Activated T-cell treated with anti-CD3 and anti-CD28 coated beads, Interleukin-2, amount 50 U/mL, for 48 hours (primary cell): ENCODE measurements at places on chromosomes 4 and X.

DNA sequence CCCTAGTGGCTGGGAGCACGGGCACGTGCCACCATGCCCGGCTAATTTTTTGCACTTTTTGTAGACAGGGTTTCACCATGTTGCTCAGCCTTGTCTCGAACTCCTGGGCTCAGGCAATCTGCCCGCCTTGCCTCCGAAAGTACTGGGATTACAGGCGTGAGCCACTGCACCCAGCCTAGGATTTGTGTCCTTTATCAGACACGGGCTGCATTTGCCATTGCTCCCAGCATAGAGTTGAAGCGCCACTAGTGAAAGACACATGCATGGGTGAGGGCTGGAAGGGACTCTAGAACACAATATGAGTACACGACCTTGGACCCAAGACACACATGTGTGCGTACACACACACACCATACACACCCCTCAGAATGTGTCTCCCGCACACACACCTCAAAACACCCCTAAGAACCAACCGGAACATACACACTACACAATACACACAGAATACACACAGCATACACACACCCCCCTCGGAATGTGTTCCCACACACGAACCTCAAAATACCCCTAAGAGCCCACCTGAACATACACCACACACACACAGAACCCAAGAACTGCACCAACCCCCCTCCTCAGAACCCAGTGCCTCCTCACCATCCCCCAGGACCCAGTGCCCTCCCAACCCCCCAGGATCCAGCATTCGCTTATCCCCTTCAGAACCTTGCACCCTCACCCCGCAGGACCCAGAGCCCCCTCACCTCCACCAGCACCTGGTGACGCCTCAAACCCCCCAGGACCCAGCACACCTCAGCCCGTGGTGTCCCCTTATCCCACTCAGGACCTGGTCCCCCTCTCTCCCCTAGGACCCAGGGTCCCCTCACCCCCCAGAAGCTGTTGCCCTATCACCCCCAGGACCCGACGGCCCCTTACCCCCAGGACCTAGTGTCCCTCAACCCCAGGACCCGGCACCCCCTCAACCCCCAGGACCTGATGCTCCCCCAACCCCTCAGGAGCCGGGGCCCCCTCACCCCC, 1.0 kb downstream of the TNIP2 start:
- DNase-seq: no peak

DNA sequence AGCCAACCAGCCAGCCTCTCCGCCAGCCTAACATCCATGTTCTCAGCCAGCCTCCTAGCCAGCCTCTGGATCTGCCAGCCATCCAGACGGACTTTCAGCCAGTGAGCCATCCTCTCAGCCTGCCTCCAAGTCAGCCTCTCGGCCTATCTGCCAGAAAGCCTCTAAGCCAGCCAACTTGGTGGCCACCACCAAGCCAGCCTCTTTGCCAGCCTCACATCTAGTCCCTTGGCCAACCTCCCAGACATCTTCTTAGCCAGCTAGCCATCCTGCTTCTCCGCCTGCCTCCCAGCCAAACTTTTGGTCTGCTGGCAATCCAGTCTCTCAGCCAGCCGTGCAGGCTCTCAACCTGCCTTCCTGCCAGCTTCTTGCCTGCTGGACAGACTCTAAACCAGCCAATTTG, 16.4 kb upstream of the ARAP2 start:
- no peak for DNase-seq

DNA sequence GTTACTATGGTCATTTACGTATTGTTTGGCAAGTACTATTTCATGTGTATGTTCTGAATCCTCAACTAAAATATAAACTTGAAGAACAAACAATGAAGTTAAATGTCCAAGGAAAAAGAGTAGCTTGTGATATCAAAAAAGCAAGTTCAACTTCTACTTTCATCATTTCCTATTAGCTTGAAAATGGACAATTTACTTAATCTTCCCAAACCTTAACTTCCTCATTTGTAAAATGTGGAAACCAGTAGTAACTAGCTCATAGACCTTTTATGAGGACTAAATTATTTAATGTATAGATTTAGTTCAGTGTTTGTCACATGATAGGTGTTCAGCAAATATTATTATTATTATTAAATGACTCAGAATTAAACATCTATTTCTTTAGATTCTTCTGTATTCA, 276.8 kb upstream of the TET2 start:
- DNase-seq: no peak

GRCh38 chrX:152847281-152847680, 16.4 kb downstream of the NSDHL start:
- no peak for DNase-seq

- DNase-seq: no peak
Observed at GRCh38 chr4:168654104-168654847, 157.4 kb downstream of the PALLD start.

DNA sequence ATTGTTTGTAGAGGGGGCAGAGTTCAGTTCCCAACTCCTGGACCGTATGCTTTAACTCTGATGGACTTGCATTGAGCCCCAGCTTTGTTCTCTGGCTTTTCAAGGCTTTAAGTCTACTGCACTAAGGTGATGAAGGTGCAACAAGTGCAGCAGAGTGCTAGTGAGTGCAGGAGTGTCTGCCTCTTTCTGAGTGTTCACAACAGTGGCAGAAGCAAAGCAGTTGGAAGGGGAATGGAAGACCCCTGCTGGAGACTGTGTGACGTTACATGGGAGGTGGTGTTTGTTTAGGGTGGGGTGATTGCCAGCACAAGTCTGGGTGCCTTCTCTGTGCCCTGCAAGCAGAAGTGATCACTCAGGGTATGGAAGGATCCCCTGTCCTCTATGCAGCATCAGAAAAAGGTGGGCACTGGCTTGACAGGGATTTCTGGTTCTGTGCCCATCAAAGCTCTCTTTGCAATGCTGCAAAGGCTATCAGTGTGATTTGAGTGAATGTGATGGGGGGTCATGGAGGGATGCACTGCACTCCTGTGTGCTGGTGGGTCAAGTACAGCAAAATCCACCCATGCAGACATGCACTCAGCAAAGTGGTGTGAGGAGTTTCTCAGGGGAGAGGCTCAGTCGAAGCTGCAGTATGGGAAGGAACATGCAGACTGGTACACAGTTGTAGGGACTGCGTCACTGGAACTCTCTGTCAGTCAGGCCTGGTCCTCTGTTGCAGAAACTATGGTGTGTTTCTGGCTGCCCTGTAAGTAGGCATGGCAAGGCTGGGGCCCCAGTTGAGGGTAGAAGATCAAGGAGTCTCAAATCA, 70.9 kb upstream of the UGT2B7 start:
- DNase-seq: no peak

GRCh38 chrX:31872007-31872406, 800.2 kb upstream of the FTHL17 start:
- no peak for DNase-seq

- DNase-seq: no peak
Observed at GRCh38 chr4:105343146-105343931, 130.5 kb downstream of the PPA2 start.

- no peak for DNase-seq
Observed at GRCh38 chr4:159144112-159144694, 41.3 kb downstream of the RAPGEF2 start.

DNA sequence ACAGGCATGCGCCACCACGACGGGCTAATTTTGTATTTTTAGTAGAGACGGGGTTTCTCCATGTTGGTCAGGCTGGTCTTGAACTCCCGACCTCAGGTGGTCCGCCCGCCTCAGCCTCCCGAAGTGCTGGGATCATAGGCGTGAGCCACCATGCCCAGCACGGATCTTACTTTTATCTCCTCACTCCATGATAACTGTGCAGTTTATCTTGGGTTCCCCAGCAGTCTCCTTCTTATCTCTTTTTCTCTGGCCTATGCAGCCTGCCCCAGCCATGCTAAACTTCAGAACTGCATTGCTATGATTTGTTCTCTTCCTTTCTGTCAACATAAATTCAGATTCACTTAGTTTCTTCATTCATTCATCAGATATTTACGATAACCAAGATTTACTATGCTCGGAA, 22.4 kb downstream of the PAGE1 start:
- DNase-seq: no peak

GRCh38 chrX:110175696-110176095, 142.2 kb downstream of the AMMECR1 start:
- no peak for DNase-seq

- no peak for DNase-seq
Observed at GRCh38 chr4:3781997-3782930, 16.1 kb downstream of the ADRA2C start.

DNA sequence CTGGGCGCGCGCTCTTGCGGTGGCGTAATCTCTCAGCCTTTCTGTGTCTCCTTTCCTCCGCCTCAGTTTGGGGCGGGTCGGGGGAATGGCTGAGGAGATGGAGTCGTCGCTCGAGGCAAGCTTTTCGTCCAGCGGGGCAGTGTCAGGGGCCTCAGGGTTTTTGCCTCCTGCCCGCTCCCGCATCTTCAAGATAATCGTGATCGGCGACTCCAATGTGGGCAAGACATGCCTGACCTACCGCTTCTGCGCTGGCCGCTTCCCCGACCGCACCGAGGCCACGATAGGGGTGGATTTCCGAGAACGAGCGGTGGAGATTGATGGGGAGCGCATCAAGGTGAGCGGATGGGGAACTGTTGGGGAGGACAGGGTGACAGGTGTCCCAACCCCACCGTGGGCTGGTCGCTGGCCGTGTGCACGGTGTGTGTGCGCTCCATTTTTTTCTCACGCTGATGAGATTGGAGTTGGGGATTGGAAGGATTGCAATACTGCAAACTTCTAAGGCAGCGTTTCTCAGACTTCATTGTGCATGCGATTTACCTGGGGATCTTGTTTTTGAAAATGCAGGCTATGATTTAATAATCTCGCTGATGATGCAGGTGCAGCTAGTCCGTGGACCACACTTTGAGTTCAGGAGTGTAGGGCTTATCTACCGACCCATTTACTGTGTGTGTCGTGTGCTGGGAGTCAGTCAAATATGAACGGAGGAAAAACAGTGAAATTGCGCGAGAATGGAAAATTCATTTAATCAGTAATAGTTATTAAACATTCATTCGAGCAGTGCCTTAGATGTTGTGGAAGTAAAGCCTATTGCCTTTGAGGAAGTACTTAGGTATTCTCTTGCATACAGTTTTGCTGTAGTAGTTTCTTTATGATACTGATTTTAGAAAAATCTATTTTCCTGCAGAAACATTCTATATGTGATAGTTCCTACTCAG, at the start of gene RAB33B:
Gene RAB33B (plus strand): TSS at position 11 of the 935 bp plus-strand sequence. CDS start 75 bp downstream, at position 86.
- no peak for DNase-seq

DNA sequence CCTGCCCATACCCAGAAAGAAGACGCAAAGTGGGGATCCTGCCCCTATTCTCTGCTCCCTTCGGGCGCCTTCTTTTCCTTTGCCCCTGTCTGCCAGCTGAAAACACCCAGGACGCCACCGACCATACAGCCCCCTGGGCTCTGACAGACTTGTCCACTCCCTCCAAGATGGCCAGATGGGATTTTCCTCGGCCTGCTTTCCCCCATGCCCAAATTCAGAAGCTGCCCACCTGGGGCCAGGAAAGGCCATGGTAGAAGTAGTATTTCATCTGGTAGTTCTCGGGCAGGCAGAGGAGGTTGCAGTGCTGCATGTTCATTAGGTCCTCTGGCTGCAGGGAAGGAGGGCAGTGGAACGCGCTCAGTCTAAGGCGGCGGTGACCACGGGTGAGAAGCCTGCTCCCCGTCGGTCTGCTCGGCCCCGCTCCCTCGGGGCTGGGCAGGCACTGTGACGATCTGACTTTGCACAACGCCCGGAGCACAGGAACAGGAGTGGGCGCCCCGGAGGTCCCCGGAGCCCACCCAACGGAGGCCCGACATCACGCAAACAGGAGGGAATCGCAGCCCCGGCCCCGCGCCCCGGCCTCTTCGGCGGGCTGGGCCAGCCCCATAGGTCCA, 582 bp downstream of the NAA10 start:
- DNase-seq: no peak

DNA sequence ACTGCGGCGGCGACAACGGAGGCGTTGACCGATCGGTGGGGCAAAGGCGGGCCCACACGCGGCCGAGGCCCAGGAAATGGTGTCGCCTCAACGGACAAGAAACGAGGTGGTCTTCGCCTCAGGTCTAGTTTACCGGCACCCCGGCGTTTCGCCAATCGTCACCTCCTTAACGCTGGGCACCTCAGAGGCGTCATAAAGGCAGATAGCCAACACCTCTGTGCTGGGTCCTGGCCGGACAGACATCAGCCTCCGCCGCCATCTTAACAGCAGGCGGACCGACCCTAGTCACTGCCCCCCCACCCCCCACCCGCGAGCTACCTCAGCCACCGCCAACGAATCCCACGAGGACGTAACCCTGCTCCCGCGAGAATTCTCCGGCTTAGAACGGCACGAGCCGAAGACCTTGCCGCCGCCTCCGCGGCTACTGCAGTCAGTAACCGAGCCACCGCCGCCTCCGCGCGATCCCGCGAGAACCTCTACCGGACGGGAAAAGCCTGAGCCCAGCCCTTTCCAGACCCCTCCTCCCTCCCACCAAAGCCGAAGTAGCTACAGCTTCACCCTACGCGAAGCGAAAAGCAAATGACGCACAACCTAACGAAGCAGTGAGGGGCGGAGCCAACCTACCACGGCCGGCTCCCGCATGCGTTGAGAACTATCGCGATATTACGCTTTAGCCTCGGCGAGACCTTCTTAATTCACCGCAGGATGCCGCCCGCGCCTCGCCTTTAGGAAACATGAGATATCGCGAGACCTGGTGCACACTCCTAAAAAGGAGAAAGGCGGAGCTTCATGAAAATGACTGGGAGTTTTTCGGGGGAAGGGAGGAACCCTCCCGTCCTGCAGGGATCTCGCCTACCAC, 2.7 kb downstream of the HUWE1 start:
- DNase-seq: peak; percentile 91

DNA sequence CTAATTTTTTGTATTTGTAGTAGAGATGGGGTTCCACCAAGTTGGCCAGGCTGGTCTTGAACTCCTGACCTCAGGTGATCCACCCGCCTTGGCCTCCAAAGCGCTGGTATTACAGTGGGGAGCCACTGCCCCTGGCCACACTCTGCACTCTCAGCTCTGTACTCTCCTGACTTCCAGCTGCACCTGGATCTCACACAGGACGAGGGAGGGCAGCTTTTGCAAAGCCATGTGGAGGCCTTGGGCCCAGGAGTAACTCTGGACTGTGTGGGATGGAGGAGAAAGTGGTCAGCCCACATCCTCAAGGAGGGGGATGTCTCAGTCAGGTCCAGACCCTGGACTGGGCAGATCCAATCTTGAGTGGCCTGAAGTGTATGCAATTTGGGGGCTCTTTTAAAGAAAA, 23.0 kb downstream of the NAT8L start:
- DNase-seq: no peak

- no peak for DNase-seq
Observed at GRCh38 chr4:68346461-68346860, 3.4 kb downstream of the YTHDC1 start.

GRCh38 chrX:42290608-42291007, 367.3 kb upstream of the CASK start:
- DNase-seq: no peak
